ENCODE measurements at places on chromosomes 5 and 9. TPM values are rescaled to one million over a fixed set of nuclear protein-coding genes. Genes with fewer than 3 reads are reported as not detected.

GRCh38 chr5:110784901-110785300 is 46.1 kb downstream of the SLC25A46 start:
- DNase-seq: no peak

DNA sequence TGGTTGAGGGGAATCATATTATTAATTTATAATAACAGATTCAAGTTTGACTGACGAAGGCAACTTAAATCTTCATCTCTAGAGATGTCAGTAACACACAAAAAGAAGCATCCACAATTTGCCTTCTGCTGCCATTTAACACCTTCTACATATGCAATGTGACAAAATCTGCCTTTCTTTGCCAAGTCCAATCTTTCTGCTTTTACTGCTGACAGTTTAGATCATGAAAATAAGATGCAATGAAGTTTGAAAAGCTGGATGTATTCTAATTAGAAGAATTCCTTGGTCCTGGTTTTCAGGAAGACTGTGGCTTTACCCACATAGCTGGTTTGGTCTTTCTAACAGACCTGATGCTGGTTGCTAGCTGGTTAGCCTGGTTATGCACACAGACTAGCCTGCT is 178.9 kb downstream of the ACER2 start:
- no peak for DNase-seq

GRCh38 chr5:1555808-1556731 is 32.3 kb upstream of the LPCAT1 start:
- no peak for DNase-seq

Gene UBE2QL1
- total RNA-seq: 0.05 TPM

Gene TPPP
- 0.14 TPM for total RNA-seq

Gene SMIM33
- total RNA-seq: not detected
